ENCODE measurements at places on chromosomes 4 and X.

DNA sequence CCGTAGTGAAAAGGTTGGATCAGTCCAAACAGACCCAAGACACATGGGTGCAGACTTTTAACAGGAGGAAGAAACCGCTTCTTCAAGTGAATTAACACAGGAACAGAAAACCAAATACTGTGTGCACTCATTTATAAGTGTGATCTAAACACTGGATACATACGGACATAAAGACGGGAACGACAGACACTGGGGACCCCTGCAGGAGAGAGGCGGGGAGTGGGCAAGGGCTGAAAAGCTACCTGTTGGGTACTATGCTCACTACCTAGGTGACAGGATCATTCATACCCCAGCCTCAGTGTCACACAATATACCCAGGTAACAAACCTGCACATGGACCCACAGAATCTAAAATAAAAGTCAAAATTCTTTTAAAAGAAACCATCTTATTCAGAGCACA is 326.0 kb upstream of the NOCT start:
- no peak for DNase-seq

GRCh38 chr4:37742149-37742548 is 56.0 kb upstream of the RELL1 start:
- DNase-seq: no peak

DNA sequence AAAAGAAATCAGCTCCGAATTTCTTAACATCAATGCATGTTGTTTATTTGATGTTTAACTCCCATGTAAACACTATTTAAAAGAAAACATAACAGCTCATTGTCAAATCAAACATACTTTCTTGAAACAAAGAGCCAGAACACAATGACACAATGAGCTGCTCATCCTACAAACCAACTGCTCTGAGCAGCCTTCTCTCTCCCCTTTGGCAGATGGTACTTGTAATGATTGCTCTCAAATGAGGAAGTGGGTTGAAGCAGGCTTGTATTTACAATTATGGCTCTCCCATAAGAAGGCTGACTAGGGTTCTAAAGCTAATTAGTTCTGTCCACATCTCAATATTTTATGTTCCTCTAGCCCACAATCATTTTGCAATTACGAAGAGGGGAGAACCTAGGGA is 637.8 kb upstream of the ADGRL3 start:
- DNase-seq: no peak

DNA sequence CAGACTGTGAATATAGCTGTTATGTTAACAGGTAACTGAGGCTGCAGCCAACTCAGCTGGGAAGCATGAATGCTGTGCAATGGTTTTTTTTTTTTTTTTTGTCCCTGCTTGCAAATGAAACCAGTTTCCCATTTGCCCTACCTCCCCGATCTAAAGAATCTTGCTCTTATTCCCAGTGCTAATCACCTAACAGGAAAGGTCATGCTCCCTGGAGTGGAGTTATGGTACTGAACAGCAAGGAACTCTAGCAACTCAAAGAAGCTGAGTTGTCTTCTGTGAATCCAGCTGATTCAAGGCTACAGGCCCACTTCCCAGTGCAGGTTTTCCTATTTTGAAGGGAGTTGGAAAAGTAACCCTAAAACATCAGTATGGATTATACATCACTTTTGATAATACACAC is 52.1 kb downstream of the HTR2C start:
- DNase-seq: no peak

DNA sequence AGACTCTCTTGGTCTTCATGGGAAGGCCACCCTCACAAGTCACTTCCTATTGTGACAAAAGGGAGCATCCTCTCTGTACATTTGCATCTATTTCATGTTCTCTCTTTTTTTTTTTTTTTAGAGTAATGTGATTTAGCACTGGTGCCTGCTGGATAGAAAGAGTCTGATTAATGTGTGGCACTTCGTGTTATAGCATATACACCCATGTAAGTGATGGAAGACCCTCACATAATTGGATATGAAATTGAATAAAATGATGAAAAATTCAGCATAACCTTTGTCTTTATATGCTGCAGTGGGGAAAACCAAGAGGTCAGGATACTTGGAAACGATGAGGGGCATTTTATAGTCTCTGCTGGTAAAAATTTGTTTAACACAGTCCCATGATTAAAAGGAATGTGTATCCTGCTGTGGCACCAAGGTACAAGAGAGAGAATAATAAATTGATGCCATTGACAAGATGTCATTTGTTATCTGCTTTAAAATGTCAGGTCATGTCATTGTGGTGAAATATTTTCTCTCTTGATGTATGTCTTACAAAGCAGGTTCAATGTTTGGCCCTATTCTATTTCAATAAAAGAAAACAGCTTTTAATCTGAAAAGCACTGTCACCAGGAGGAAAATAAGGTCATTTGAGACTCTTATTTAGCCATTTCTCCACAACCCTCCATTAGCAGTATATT is 1115.4 kb downstream of the STPG2 start:
- DNase-seq: no peak

DNA sequence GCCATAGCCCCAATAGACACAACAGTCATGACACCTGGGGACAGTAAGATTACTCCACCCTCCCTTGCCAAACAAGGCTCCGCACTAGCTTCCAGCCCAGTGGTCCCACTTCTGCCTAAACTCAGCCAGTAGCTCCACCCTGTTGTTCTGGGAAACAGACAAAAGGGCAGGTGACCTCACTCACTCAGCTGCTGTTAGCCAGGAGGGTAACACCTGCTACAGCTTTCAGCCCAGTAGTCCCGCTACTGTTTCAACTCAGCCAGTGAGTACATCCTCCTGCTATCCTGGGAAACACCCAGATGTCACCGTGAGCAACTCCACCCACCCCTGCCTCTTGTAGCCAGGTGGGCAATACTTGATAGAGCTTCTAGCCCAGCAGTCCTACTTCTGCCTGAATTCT is 162.7 kb upstream of the CPXCR1 start:
- DNase-seq: no peak

- DNase-seq: no peak
Observed at GRCh38 chr4:10347281-10347795, 109.9 kb downstream of the ZNF518B start.

DNA sequence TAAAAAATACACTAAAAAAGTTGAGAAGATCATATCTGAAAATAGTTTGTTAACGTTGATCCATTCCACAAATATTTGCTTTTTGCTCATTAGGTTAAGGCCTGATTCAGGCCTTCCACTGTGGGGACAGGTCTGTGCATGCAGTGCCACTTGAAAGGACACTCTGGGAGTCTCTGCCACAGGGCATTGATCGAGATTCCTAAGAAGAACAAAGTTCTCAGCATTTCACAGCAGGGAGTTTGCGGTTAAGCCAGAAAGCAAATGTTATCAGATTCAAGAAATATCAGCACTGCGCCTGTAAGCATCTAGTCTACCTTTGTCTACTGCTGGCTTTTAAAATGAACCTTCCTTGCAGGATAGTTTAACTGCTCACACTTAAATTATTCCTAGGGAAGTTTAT is 62.2 kb upstream of the TNIP3 start:
- DNase-seq: no peak

- no peak for DNase-seq
Observed at GRCh38 chrX:17737710-17737985, 355 bp downstream of the SCML1 start.

DNA sequence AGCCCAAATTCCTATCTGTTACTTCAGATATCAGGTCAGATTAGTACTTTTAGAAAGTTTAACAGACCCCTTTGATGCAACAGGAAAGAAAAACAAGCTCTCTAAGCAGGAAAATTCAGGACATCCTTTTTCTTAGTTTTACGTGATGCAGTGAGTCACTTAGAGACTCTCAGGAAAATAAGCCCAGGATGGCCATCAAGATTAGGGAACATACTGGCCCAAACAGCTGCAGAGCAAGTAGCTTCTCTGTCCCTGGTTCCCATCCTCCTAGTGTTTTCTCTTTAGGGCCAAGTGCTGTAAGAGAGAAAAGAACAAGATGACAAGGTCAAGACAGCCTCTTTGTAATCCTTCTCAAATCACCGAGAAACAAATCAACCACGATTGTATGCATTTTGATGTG is 219.1 kb downstream of the ZNF674 start:
- DNase-seq: no peak

DNA sequence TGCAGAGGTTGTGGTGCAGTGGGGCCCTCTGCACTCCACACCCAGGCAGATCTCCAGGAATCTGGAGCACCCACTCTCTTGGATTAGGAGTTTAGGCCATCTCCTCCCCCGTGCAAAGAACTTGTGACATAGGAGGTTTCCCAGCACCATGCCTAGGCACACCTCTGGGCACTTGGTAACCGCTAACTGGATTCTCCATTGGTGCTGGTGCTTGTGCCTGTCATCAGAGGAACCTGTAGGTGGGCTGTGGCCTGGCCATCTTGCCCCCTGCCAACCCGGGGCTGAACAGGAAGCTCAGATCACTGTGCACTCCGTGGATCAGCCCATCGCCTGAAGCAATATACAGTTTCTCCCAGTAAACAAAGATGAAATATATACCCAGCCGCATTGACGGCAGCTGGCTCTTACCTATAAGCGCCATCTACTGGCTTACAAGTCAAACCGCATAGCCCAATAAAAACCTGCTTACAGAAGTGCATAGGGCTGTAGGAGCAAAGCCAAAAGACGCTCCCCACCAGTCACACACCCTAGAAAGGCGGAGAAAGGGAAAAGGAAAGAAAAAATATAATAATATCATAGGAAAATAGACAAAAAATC is 19.1 kb upstream of the TEX13B start:
- DNase-seq: peak; percentile 59

GRCh38 chr4:2958446-2958845 is 4.8 kb downstream of the NOP14 start:
- no peak for DNase-seq

GRCh38 chr4:94978904-94979303 is 221.1 kb downstream of the BMPR1B start:
- no peak for DNase-seq

GRCh38 chrX:153687121-153688039 is at the start of gene SLC6A8:
SLC6A8 (plus strand) TSS chrX:153687926; CDS start chrX:153688575, 649 bp downstream.
- DNase-seq: peak; percentile 40

DNA sequence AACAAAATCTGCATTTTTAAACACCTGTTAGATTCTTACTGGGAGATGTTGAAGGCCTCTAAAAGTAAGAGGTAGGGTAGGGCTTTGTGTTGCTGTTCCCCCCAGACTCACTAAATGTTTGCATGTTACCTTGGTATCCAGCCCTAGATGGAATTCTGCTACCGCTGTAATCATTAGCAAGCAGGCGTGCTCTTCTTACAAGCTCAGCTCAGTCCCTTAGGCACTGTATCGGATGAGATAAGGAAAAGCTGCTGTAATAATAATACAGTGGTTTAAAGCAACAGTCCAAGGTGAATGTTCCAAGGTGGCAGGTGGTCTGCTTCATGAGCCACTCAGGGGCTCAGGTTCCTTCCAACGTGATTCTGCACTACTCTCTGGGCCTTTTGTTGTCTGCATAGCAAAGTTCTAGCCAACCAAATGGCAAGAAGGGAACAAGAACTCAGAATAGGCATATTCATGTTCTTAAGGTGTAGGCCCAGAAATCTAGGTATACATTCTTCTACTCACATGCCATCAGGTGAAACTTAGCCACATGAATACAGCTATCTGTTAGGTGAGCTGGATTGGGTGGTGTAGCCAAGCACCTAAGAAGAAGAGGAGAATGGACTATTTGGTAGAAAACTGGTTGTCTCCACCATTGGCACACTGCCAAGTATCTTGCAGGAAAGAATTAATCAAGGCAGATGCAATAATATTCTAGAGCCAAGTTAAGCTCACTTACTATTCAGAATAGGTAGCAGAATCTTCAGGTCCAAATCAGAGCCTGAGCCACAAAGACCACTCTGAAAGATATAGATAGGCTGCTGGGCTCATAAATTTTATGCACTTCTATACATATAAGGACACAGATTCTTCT is 46.0 kb downstream of the COQ2 start:
- no peak for DNase-seq

GRCh38 chr4:129014566-129015509 is 78.5 kb downstream of the SCLT1 start:
- no peak for DNase-seq

DNA sequence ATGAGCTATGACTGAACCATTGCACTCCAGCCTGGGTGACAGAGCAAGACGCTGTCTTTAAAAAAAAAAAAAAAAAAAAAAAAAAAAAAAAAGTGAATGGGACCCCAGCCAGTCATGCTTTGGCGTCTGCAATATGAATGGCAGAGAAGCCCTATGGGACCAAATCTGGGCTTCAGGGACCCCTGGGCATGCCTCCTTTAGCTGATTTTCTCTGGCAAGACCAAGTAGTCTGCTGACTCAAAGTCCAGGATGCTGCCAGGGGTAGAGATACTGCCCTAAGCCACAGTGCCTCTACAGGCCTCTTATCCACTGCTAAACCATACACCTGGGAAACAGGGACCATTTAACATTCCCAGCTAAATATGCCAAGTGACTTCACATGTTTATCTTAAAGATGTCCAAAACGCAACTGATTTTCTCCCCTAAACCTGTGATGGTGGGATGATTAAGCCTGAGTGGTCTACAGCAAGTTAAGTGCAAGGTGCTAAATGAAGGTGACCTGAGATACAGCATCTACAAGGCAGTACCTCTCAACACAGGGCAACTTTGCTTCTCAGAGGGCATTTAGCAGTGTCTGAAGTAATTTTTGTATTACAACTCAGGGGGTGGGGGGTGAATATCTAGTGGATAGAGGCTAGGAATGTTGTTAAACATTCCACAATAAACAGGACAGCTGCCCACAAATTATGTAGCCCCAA is 5.8 kb downstream of the RPS4X start:
- DNase-seq: no peak

DNA sequence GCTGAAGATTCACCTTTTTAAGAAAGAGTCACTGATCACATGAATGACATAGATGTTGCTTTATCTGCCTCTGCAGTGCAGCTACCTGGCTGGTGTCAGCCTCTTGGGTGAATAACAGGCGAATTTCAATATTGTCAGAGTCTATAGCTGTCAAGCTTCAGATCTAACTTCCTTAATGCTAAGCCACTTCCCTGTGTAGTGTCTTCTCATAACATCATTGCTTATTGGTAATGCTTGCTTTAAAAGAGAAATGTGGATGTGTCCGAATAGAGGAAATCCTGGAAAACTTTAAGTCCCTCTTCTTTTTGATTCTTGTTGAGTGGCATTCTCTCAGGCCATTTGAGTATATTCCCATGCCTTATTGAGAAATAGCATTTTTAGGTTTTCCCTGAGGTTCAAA is 7.3 kb upstream of the IGFBP7 start:
- no peak for DNase-seq

DNA sequence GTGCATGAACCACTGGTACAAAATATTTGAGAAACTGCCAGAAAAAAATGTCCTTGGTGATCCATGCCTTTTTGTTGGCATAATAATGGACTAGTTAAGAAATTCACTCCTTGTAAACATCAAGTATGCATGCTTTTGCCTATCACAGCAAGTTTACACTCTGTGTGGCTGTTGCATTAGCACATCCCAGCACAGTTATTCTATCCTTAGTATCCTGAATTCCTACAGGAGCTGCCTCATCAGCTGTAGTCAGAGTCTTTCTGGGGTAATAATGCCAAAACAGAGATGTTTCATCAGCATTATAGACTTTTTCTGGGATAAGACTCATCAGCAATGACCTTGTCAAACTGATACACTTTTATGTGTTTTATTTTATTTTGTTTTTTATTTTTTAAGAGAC is 82.8 kb downstream of the CHIC2 start:
- DNase-seq: no peak

- DNase-seq: no peak
Observed at GRCh38 chr4:157023941-157024340, 52.0 kb upstream of the GLRB start.

- peak; percentile 47 for DNase-seq
Observed at GRCh38 chrX:24025741-24026403, 1.1 kb downstream of the KLHL15 start.

- DNase-seq: no peak
Observed at GRCh38 chrX:9117851-9118250, 83.9 kb upstream of the FAM9B start.
